ENCODE measurements at places on chromosomes 1 and 21.

- peak; percentile 88 for DNase-seq
Measured at GRCh38 chr1:29282924-29283803, 46.8 kb downstream of the PTPRU start.

DNA sequence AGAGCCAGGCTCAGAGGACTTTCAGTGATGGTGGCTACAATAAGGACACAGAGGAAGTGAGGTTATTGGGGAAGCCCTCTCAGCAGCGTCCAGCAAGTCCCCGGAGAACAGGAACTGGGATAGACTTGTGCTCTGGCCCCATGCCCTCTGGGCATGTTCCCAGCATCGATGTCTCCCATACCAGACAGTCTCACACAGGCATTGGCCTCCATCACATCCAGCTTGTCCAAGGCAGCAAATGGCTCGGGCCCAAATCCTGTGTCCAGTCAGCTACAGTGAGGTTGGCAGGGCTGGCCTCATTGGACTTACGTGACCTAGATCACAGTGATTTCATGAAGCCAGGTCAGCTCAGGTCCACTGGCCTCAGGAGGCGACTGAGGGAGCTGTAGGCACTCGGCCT lies 19.6 kb upstream of the TMEM54 start:
- peak; percentile 93 for DNase-seq

DNA sequence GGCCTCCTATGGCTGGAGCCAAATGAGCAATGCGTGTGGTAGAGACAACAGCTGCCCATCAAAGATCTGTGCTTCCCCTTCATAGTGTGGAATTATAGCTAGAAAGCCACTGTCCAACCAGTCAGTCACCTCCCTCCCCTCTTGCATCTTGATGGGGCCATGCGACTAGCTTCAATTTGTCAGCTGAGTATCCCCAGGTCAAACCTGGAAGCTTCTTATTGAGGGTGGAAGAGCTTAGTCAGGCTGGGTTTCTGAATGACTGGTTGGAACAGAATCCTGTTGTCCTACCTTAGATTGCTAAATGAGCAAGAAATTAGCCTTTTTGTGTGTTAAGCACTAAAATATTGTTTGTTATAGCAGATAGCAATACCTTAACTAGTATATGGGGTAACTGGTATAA lies 625.4 kb downstream of the PTPRC start:
- no peak for DNase-seq

GRCh38 chr1:48853006-48853405 lies 76.3 kb upstream of the BEND5 start:
- DNase-seq, result no peak

GRCh38 chr21:34553151-34553952 lies 41.3 kb upstream of the KCNE1 start:
- DNase-seq, result no peak

DNA sequence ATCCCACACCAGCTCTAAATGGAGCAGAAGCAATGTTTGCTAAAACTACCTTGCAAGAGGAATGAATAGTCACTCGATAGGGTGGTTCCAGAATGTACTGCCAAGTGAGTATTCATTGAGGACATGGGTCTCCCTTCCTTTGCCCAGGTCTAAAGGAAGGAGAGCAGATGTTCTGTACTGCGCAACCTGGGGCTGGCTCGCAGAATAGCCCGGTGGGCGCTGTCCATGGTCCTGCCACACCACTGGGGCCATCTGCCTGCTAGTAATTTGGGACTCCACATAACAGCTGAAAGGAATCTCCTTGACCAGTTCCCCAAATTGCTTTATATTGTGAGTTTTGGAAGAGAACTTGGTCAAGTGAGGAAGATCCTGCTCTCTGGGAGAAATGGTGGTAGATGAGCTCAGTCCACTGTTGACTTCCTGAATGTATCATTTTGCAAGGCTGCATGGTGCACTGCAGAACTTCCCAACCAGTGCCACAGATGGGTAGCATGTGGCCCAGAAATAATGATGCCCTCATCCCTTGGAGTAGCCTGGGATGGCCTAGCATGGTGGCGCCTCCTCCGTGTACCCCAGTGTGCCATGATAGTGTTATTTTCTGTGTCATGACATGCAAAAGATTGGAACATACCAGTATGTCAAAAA lies 5.7 kb downstream of the SLC6A17 start:
- no peak for DNase-seq

GRCh38 chr1:25631750-25632485 lies 15.3 kb downstream of the MAN1C1 start:
- DNase-seq, result no peak

- no peak for DNase-seq
Measured at GRCh38 chr1:166836733-166837132, 2.5 kb upstream of the POGK start.

- no peak for DNase-seq
Measured at GRCh38 chr1:207288315-207288714, 33.2 kb upstream of the CD55 start.

DNA sequence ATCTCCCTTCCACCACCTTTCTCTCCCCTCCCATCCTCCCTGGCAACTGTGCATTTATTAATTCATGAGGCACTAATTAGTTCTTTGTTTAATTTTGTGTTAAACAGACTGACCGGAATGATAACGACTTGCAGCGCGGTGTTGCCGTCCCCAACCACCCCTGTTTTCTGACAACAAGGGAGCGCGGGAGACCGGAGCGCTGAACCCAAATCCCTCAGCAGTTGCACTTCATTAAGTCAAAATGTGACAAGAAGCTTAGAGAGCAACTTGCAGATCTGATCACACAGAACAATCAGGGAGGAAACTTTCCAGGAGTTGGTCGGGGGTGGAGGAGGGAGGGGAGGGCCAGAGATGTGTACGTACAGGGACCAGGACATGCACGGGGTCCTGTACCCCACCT lies 89.2 kb downstream of the CASZ1 start:
- no peak for DNase-seq

DNA sequence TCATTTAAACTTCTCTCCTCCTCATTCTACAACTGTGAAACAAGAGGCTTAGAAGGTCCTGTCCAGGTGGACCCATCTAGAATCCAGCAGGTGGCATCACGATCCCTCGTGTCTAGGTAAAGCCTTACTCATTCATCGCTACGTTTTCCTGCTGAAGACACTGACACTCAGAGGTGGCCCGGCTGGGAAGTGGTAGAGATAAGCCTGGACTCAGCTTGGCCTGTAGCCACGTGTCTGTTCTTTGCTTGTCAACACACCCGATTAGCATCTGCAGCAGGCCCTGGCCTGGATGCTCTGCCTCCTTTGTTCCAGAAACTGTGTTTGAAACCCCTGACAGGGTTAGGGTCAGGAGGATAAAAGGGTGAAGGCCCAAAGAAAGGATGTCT lies 43.4 kb downstream of the PARP1 start:
- DNase-seq, result no peak

GRCh38 chr1:39098546-39099250 lies 72.5 kb downstream of the NDUFS5 start:
- DNase-seq, result peak; percentile 96

DNA sequence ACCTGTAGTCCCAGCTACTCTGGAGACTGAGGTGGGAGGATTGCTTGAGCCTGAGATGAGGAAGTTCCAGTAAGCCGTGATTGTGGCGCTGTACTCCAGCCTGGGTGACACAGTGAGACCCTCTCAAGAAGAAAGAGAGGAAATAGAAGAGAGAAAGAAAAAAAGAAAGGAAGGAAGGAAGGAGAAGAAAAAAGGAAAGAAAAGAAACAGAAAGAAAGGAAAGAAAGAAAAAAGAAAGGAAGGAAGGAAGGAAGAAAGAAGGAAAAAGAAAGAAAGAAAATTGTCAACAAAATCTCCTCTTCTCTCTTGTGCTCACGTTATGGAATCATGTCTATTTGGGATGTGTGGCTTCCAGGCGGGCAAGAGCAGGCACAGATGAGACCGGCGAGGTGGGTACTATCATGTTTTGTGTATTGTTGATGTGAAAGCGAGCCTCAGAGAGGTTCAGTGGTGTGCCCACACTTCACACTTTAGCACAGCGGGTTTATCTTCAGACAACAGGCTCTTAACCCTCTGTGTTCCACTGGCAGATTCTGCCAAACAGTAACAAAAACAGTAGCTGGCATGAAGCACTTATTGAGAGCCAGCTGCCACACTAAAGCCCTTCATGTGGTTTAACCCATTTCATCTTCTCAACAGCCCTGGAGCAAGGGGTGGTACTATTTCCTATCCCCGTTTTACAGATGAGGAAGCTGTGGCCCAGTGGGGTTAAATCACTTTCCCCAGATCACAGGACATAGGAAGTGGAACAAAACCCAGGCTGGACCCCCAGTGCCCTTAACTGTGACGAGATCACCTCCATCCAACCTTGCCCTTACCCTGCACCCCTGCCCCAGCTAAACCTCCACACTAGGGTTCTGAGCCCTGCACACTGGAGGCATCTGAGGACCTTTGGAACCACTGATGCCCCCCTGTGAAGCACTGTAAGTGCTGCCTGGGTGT lies 94.7 kb upstream of the TARDBP start:
- DNase-seq, result no peak
